Stimulated activated CD4-positive, alpha-beta T cell treated with anti-CD3 and anti-CD28 coated beads, Interleukin-1b, Interleukin-23, amount 100 ng/mL, for 1 hour (primary cell): ENCODE measurements at places on chromosomes 1 and 21.

DNA sequence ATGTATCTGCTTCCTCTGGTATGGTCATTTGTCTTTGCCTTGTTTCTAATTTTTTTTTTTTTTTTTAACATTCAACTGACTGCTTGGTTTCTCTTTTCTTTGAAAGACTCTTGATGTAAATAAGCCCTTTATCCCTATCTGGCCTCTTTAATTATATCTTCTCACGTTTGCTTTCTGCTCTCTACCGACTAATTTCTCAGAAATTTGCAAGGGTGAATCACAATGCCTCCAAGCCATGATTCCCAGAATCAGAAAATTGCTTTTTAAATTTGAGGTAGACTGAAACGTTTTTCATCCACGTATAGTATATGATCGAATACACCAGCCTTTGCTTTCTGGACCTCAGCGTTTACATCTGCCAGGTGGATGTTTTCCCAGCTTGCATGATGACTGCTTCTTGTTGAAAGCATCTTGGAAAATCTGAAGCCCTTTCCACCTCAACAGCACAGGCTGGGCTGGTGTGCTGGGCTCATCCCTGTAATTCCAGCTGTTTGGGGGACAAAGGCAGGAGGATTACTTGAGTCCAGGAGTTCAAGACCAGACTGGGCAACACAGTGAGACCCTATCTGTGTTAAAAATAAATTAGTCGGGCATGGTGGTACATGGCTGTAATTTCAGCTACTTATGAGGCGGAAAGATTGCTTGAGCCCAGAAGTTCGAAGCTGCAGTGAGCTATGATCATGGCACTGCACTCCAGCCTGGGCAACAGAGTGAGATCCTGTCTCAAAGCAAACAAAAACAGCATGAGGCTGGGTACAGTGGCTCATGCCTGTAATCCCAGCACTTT is 35.0 kb upstream of the GPR137B start:
- DNase-seq: no peak

- no peak for DNase-seq
Measured at GRCh38 chr21:38114717-38115333, 142.0 kb upstream of the KCNJ15 start.

DNA sequence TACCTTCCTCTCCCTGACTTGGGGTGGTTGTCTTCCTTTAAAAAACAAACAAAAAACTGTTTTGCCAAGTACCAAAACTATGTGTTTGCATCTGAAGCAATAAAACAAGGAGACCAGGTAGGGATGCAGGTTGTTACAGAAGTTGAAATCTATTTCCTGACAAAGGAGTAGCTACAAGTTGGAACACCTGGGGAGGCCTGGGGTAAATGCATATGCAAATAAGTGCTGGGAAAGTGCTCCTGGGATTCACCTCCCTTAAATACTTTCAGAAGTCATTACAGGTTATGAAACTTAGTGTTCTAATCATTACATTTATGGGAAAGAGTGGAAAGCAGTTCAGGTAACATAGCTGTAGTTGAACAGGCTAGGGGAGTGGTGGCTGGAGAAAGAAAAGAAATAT is 1.9 kb upstream of the TSNAX start:
- DNase-seq: no peak

- DNase-seq: no peak
Measured at GRCh38 chr1:46483589-46483988, 6.0 kb upstream of the DMBX1 start.

DNA sequence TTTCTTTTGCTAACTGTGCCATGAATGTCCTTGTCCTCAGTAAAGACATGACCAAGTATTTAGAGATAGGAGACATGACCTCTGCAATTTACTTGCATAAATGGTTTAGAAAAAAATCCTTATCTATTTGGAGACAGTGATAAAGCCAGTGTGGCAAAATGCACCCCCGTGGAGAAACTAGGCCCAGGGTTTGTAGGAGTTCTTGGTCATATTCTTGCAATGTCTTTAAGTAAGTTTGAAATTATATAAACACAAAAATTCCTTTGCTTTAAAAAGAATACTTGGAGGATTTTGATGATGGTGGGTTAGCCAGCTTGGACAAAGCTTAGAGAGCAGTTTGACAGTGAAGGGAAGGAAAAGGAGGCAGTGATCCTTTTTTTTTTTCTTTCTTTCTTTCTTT is 101.9 kb upstream of the SLC45A1 start:
- DNase-seq: no peak
